ENCODE measurements at places on chromosomes 5 and 9.

GRCh38 chr5:32586276-32586599 is 881 bp downstream of the SUB1 start:
- no peak for DNase-seq

- no peak for DNase-seq
Measured at GRCh38 chr9:77575785-77576184, 72.3 kb downstream of the GNA14 start.

GRCh38 chr5:53426878-53427277 is 53.6 kb upstream of the FST start:
- no peak for DNase-seq

DNA sequence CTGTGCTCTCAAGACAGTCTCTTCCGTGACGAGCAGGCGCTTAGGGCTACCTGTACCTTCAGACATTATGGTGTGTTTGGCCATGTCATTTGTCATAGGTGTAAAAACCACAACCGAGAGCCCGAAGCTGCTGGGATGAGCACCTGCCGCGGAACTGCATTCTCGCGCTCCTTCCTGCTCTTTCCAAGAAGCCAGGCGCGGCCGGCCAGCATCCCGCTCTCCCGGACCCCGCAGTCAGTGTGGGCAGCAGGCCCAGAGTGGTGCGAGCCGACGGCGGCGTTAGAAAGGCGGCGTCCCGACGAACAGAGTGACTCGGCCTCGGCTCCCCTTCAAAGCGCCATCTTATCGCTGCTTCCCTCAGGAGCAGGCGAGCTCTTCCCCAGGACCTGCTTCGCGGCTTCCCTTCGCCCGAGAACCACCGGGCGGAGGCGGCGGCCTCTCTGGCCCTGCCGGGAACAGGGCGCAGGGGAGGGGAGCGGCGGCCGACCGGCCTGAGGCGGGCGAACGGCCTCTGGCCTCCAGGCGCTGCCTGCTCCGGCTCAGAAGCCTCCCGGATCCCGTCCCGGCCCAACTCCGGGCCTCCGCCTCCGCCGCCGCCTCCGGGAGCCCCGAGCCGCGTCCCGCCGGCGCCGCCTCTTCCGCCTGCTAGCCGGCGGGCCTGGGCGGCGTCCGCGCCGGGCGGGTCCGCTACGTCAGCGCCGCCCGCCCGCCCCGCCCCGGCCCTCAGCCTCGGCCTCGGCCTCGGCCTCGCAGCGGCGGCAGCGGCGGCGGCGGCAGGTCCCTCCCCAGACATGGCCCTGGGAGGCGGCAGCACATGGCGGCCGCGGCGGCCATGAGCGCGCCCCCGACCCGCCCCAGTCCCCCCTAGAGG is at the start of gene FAM120A:
TSS of gene FAM120A (plus strand) at position 741 of the 871 bp plus-strand sequence. CDS start 231 bp downstream, outside the sequence.
- DNase-seq: peak; percentile 66

DNA sequence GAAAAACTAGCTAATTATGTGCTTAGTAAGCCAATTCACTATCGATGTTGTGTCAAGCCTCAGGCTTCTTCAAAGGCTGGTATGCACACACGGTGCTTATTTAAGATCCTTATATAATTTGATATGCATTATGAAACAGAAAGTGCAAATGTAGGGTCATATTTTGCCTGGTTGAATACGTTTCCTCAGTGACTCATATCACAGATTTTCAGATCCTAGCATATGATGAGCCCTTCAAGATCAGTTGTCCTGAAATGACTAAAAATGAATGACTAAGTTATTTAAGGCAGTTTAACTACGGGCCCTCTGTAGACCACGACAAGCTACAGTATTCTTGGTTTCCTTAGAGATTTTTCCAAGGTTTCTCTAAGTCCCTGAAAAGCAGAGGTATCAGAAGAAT is 778.3 kb downstream of the PRELID2 start:
- no peak for DNase-seq
